Hepatocyte (in vitro differentiated cells): ENCODE measurements at places on chromosomes 2 and 18. TPM values are rescaled to one million over a fixed set of nuclear protein-coding genes. Genes with fewer than 3 reads are reported as not detected.

GRCh38 chr2:43073401-43073825 lies 153.0 kb downstream of the ZFP36L2 start:
- no peaks in the 10 kb centered on the region for H3K27me3 ChIP-seq
- no peaks in the 10 kb centered on the region for H3K36me3 ChIP-seq
- peaks cover 44% of the 10 kb centered on the region for H3K4me1 ChIP-seq
- H3K27ac ChIP-seq: peak overlapping the region; percentile 87
- no peak overlapping the region for H3K4me3 ChIP-seq
- peak; percentile 62 for DNase-seq

- no peaks in the 10 kb centered on the region for H3K36me3 ChIP-seq
- no peak overlapping the region for H3K27ac ChIP-seq
- no peak for DNase-seq
Measured at GRCh38 chr2:10163498-10164486, 41.3 kb downstream of the RRM2 start.

Gene SLC25A52
- not detected in 2 replicates for total RNA-seq

- no peak overlapping the region for H3K4me3 ChIP-seq
- no peaks in the 10 kb centered on the region for H3K36me3 ChIP-seq
- peaks cover 11% of the 10 kb centered on the region for H3K4me1 ChIP-seq
- DNase-seq: peak; percentile 22
- H3K27ac ChIP-seq: no peak overlapping the region
Measured at GRCh38 chr2:37417321-37417720, 72.9 kb downstream of the QPCT start.

- H3K27ac ChIP-seq: no peak overlapping the region
- H3K4me3 ChIP-seq: no peak overlapping the region
- H3K4me1 ChIP-seq: no peaks in the 10 kb centered on the region
Measured at GRCh38 chr2:105114551-105114950, 76.7 kb downstream of the MRPS9 start.

GRCh38 chr2:3611589-3611988 lies 16.7 kb downstream of the COLEC11 start:
- H3K27ac ChIP-seq: no peak overlapping the region
- no peak for DNase-seq
- H3K4me1 ChIP-seq: no peaks in the 10 kb centered on the region
- H3K36me3 ChIP-seq: no peaks in the 10 kb centered on the region
- no peaks in the 10 kb centered on the region for H3K27me3 ChIP-seq
- no peak overlapping the region for H3K4me3 ChIP-seq

Gene IL37
- not detected in 2 replicates for total RNA-seq

- H3K4me3 ChIP-seq: no peak overlapping the region
- DNase-seq: no peak
- no peaks in the 10 kb centered on the region for H3K36me3 ChIP-seq
- H3K27me3 ChIP-seq: no peaks in the 10 kb centered on the region
Measured at GRCh38 chr2:230942371-230942770, 17.3 kb upstream of the GPR55 start.

GRCh38 chr2:218436992-218437391 lies 18.1 kb downstream of the VIL1 start:
- H3K4me1 ChIP-seq: peaks cover 12% of the 10 kb centered on the region
- peak overlapping the region; percentile 71 for H3K27ac ChIP-seq
- no peaks in the 10 kb centered on the region for H3K36me3 ChIP-seq
- DNase-seq: no peak
- no peak overlapping the region for H3K4me3 ChIP-seq

- H3K4me1 ChIP-seq: no peaks in the 10 kb centered on the region
- H3K4me3 ChIP-seq: no peak overlapping the region
- DNase-seq: peak; percentile 41
- no peak overlapping the region for H3K27ac ChIP-seq
- H3K36me3 ChIP-seq: no peaks in the 10 kb centered on the region
- H3K27me3 ChIP-seq: no peaks in the 10 kb centered on the region
Measured at GRCh38 chr2:149679286-149679685, 91.7 kb upstream of the MMADHC start.

- no peaks in the 10 kb centered on the region for H3K27me3 ChIP-seq
- DNase-seq: no peak
- H3K36me3 ChIP-seq: no peaks in the 10 kb centered on the region
- no peaks in the 10 kb centered on the region for H3K4me1 ChIP-seq
- H3K27ac ChIP-seq: no peak overlapping the region
Measured at GRCh38 chr18:42929857-42930256, 185.6 kb downstream of the RIT2 start.

DNA sequence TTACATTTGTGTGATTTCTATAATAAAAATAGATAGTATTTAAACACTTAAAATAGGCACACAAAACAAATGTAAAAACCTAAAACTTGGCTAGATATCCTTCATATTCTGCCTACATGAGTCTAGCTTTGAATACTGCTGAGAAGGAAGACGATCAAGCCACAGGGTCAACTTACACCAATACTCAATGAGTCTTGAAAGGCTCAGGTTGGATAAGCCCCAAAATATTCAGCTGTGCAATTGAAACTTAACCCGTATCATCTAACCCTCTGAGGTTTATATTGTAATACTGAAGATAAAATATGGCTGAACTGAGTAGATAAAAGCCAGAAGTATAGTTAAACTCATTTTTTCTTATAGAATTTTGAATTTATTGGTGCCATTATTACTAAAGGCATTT lies 313.0 kb upstream of the NRXN1 start:
- H3K27me3 ChIP-seq: no peaks in the 10 kb centered on the region
- no peaks in the 10 kb centered on the region for H3K36me3 ChIP-seq
- H3K4me1 ChIP-seq: no peaks in the 10 kb centered on the region
- no peak overlapping the region for H3K4me3 ChIP-seq
- no peak for DNase-seq
- no peak overlapping the region for H3K27ac ChIP-seq

DNA sequence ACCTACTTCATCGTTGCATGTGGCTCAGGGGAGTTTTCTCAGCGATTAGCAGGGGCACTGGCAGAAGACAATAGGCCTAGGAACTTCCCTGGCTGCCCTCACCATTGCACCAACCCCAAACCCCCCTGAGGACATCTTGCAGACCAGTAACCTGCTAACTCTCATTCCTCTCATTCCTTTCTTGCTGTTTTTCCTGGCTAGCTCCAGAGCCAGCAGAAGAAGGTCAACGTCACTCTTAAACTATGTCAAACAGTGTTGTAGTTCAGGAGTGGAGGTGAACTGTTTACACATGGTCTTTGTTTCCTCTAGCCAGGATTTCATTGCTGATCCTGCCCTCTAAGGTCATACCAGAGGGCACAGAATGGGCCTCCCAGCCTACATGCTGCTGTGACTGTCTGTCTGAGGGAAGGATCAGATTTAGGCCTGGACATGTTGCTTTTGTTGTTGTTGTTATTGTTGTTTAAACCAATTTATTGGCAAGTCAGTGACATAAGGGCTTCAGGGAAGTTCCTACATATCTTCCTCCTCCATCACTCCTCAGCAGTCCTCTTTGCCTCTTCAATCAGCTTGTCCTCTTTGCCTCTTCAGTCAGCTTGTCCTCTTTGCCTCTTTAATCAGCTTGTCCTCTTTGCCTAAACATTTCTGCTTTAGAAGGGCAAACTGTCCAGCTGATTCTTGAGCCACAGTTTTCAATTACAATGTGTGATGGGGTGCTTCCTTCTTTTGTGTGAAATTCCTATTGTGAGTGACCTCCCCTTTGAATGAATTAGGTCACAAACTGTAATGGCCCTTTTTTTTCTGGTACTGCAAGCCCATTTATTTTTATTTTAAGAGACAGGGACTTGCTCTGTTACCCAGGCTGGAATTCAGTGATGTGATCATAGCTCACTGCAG lies 471.9 kb upstream of the TNP1 start:
- peaks cover 45% of the 10 kb centered on the region for H3K4me1 ChIP-seq
- peak; percentile 71 for DNase-seq
- peak overlapping the region; percentile 84 for H3K27ac ChIP-seq
- H3K27me3 ChIP-seq: no peaks in the 10 kb centered on the region
- no peak overlapping the region for H3K4me3 ChIP-seq

DNA sequence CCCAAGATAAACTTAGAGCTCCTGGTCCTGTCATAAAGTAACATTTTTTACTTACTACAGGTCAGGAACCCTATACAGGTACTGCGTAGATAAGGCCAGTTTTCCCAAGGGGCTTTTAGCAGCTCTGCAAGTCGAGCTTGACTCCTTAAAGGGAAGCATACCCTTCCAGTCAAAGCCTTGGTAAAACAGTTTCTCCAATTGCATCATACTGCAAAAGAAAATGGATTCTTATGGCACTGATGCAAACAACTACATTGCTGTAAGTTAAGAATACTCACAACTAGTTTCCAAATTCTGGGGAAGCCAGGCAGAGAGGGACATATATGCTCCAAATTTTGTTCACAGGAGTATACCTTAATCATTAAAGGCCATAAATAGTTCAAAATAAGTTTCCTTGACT lies 31.0 kb downstream of the MYO3B start:
- DNase-seq: no peak
- H3K36me3 ChIP-seq: no peaks in the 10 kb centered on the region
- no peak overlapping the region for H3K27ac ChIP-seq
- peaks cover 8% of the 10 kb centered on the region for H3K4me1 ChIP-seq
- no peak overlapping the region for H3K4me3 ChIP-seq
- no peaks in the 10 kb centered on the region for H3K27me3 ChIP-seq

DNA sequence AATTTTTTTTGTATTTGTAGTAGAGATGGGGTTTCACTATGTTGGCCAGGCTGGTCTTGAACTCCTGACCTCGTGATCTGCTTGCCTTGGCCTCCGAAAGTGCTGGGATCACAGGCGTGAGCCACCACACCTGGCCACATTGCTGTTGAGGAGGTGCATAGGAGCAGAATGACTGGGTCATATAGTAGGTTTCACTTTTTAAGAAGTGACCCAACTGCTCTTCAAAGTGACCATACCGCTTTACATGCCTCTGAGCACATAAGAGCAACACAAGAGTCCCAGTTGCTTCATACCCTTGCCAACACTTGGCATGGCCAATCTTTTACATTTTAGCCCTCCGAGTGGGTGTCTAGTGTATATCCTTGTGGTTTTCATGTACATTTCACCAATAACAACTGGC lies 28.9 kb downstream of the RRM2 start:
- no peaks in the 10 kb centered on the region for H3K36me3 ChIP-seq
- H3K27ac ChIP-seq: no peak overlapping the region
- no peaks in the 10 kb centered on the region for H3K4me1 ChIP-seq
- no peaks in the 10 kb centered on the region for H3K27me3 ChIP-seq
- DNase-seq: no peak

DNA sequence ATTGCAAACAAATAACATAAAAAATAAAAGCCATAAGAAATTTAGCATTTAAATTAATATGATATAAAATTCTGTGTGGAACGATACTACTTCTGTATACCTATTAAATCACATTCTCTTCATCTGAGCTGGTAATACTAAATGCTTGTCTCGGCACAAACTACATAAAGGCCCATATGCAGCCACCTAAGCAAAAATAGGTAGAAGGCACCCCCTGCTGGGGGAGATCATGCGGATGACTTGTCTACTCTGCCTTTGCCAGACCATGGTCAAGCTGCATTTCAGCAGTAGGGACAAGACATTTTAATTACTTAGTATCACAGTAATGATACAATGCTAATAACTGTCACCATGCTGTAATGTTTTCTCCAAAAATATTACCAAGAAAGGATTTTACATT lies 108.0 kb downstream of the CDH19 start:
- no peak overlapping the region for H3K4me3 ChIP-seq
- peak; percentile 85 for DNase-seq
- H3K36me3 ChIP-seq: no peaks in the 10 kb centered on the region

Gene ITGA6
- 51.4 and 64.8 TPM in 2 replicates for total RNA-seq

GRCh38 chr18:9803698-9804516 lies 81.9 kb upstream of the TXNDC2 start:
- peak overlapping the region; percentile 3 for H3K27ac ChIP-seq
- peak; percentile 48 for DNase-seq
- peaks cover 31% of the 10 kb centered on the region for H3K4me1 ChIP-seq
- no peaks in the 10 kb centered on the region for H3K27me3 ChIP-seq
- H3K4me3 ChIP-seq: no peak overlapping the region

Gene BOLL
- total RNA-seq: not detected in 2 replicates

DNA sequence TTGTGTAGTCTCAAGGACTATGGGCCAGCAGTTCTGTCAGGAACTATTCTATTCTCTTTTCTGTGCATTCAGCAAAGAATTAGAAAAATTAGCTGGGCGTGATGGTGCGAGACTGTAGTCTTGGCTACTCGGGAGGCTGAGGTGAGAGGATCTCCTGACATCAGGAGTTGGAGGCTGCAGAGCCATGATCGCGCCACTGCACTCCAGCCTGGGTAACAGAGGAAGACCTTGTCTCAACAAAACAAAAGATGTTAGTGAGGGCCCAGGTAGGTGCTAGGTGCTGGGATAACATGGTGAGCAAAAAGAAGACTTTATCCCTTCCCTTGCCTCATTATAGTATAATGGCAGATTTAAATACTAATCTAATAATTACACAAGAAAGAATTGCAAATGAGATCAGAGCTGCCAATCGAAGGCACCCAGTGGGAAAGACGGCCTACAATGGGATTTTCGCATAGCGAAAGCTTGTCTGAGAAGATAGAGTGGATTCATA lies 447 bp upstream of the MRPL19 start:
- H3K4me3 ChIP-seq: peak overlapping the region; percentile 93
- H3K36me3 ChIP-seq: no peaks in the 10 kb centered on the region
- peak overlapping the region; percentile 84 for H3K27ac ChIP-seq
- no peak for DNase-seq
- H3K4me1 ChIP-seq: peaks cover 5% of the 10 kb centered on the region

- no peaks in the 10 kb centered on the region for H3K27me3 ChIP-seq
- DNase-seq: no peak
- no peak overlapping the region for H3K4me3 ChIP-seq
- H3K4me1 ChIP-seq: no peaks in the 10 kb centered on the region
Measured at GRCh38 chr2:203280428-203281064, 41.7 kb downstream of the CYP20A1 start.

DNA sequence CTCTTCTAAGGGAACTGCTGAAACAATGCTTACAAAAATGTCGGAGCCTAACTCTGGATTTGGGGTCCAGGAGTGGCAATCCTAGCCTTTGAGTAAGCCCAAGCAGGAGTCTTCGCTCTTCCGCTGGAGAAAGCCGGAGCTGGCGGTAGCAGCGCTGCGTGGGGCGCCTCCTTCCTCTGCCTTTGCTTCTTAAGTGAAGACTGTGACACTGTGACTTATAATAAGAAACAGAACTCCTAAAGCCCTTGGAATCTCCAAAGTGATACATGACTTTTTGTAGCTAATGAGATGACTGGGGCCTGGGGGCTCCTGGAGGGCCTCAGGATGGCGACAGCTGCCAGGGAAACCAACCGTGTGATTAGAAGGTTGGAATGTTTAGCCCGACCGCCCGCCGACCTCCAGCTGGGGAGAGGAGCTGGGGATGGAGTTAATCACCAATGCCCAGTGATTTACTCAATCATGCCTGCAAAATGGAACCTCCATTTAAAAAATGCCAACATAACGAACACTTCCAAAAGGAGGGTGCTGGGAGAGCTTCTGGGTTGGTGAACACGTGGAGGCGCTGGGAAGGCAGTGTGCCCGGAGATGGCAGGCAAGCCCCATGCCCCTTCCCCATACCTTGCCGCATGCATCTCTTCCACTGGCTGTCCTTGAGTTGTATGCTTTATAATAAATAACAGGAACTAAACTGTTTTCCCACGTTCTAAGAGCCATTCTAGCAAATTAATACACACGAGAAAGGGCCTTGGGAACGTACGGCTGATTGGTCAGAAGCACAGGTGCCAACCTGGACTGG lies 29.0 kb upstream of the MAL start:
- no peak for DNase-seq
- H3K27ac ChIP-seq: no peak overlapping the region
- H3K4me3 ChIP-seq: no peak overlapping the region
- no peaks in the 10 kb centered on the region for H3K36me3 ChIP-seq
- H3K4me1 ChIP-seq: no peaks in the 10 kb centered on the region

- DNase-seq: no peak
- H3K4me1 ChIP-seq: peaks cover 3% of the 10 kb centered on the region
- H3K27me3 ChIP-seq: peaks cover 90% of the 10 kb centered on the region
- no peak overlapping the region for H3K4me3 ChIP-seq
Measured at GRCh38 chr2:104860451-104860790, 6.5 kb downstream of the POU3F3 start.
